Heart right ventricle (tissue), 16 donors: ENCODE measurements at places on chromosomes 5 and 9.
A peak's percentile ranks its signal among the peaks of the same experiment; 100 is the strongest.

- no peak for DNase-seq
Measured at GRCh38 chr5:135482381-135482933, 30.3 kb upstream of the TIFAB start.

DNA sequence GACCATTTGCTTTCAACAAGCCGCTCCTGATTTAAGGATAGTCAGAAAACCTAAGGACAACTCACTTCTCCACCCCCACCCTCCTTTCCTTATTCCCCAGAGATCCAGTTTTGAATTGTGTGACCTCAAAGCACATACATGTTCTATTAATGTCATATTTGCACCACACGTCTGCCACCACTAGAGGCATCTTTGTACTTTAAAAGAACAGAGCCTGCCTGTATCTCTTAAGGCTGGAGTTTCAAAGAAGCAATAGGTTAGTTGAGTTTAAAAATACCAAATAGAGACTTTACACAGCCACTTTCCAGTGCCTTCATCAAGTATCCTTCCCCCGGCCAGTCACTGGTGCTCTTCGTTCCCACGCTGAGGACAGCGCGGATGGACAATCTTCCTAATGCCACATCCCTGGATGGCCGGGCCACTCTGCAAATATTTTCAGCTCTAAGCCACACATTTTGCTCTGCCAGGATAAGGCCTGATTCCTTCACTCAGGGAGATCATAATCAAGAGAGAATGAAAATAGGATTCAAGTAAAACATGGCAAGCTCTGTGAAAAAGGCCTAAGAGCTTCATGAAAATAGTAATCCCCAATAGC lies 146.3 kb downstream of the SNCAIP start:
- DNase-seq: no peak

DNA sequence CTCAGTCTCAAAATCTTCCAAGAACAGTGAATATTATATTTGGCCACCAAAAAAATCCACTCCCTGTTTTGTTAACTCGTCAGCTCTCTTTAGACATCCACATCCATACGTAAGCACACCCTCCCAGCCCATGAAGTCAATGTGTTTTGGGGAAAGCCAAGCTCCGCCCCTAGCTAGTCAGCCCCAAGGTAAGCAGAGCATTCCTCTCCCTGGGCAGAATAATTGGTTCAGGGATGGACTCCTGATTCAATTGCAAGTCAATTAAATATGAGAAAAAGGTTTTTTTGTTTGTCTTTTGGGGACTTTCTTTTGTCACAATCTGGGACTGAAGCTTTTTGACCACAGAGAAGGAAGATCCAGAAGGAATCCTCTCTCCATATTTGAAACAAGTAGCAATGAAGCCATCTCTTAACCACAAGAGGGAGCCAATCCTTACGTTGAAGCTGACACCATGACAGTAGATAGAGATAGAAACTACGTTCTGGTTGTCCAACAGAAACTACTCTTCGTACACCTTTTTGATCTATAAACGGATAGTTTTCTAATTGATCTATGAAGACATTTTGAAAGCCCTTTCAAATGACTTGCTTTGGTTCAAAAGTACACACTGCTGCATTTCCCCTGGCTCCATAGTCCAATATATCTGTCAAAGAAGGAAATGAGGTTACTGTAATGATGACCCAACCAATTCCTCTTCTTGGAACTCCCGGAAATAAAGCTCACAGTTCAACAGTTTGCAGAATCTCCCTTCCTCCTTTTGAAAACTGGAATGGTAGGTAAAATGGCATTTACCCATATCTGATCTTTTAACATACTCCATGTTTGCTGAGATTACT lies 166.4 kb downstream of the TLE1 start:
- peak; percentile 23 for DNase-seq

GRCh38 chr5:124730381-124730780 lies 16.1 kb downstream of the ZNF608 start:
- DNase-seq: no peak

GRCh38 chr9:31604531-31604930 lies 779.9 kb upstream of the ACO1 start:
- no peak for DNase-seq

DNA sequence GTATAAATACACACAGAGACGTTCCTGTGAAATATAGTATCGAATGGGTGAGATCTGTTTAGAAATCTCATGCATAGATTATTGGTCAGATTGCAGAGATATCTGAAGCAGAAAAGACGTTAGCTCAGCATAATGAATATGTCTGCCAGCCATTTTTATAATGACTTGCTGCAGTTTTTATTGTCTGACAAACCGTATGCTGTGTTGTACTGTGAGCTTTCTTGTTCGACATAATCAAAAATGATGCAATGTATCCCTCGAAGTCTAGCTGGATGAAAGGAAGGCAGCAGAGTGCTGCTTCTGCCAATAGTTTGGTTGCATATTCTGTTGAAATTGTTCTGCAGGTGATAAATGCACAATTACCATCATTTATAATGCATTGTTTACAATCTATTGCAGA lies 514.9 kb upstream of the ARRDC3 start:
- DNase-seq: no peak

- DNase-seq: no peak
Measured at GRCh38 chr5:168056499-168057182, 234.8 kb upstream of the WWC1 start.

GRCh38 chr5:43874772-43875171 lies 271.8 kb downstream of the NNT start:
- DNase-seq: no peak

DNA sequence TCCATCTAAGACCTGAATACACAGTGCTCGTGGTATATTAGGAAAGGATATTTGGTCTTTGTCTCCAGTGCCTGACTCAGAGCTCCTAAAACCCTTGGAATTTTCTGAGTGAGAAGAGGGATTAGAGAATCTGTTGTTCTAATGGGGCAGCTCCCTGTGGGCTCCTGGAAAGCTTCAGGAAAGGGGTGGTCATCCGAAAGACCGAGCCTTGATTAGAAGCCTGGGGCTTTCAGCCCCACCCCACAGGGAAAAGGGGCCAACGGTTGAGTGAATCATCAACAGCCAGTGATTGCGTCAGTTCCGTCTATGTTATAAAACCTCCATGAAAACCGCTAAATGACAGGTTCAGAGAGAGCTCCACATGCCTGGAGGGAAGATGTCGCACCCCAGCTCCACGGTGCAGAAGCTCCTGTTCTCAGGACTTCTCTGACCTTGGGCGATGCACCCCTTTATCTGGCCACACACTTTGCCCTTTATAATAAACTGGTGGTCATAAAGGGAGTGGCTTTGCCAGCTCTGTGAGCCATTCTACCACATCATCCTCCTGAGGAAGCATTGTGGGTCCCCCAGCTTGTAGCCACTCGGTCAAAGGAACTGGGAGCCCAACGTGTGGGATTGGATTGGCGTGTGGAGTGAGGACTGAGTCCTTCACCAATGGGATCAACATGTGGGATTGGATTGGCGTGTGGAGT lies 71.0 kb upstream of the ICE1 start:
- no peak for DNase-seq
